ENCODE measurements at places on chromosomes 2 and 18.

DNA sequence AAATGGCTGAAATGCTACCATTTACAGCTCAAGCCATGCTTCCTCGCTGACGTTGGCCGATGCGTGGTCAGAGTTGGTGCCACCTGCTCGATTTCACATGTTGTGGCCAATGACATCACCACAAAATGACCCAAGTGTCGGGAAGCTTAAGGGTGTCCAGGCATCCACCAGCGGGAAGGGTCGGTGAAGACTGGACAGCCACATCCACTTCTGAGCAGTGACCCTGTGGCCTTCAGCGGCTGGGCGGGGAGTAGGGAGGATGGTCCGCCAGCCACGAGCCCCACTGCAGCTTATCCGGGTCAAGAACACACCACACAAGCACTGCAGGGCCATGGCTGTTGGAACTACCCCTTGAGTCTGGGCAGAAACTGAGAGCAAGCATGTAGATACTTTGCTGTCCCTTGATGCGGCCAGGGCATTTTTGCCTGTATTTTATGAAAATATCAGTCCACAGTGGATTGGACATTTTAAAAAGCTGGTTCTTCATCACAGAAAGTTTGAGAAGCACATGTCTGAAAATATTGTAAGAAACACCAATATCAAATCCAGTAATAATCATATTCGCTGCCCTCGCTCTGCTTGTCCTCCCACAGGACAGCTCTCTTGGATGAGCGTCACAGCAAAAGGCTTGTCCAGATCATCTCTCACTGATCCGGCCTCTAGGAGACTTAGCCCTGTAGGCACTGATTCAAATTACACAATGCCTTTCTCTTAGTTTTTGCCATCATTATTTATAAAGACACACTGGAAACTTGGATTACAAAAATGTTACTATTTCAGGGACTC, 174.0 kb downstream of the TWIST2 start:
- DNase-seq: peak; percentile 22

GRCh38 chr18:45664824-45665763, 49.8 kb downstream of the SLC14A2 start:
- peak; percentile 78 for DNase-seq

DNA sequence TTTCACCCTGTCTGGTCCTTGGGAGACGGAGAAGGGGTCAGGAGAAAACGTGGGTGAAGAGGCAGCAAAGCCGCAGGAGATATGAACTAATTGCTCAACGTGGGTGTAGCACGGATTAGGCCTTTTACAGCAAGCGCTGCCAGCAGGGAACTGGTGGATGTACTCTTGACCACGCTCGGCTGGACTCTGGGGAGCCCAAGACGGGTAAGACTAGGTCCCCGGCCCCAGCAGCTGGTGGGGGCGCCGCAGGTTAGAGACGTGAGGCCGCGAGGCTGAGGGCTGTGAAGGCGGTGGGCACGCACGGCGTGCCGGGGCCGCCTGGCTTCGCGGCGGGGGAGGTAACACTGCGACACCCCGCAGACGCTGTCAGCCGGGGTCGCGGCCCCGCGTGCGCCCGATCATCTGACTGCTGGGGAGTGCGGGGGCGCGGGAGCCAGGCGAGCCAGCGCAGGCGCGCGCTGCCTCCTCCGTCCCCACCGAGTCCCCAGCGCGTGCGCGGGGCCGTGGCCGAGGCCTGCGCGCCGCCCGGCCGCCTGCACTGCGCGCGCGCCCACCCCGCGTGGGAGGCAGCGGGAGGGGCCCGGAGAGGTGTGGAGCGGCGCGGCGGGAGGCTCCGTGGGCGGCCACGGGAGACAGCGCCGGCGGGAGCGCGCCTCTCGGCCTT, at the start of gene CLIP4:
TSS of gene CLIP4 (plus strand) at position 470 of the 664 bp plus-strand sequence. CDS start 5,974 bp downstream, outside the sequence.
- peak; percentile 75 for DNase-seq

GRCh38 chr2:28809927-28810326, 707 bp upstream of the SPDYA start:
- peak; percentile 45 for DNase-seq

DNA sequence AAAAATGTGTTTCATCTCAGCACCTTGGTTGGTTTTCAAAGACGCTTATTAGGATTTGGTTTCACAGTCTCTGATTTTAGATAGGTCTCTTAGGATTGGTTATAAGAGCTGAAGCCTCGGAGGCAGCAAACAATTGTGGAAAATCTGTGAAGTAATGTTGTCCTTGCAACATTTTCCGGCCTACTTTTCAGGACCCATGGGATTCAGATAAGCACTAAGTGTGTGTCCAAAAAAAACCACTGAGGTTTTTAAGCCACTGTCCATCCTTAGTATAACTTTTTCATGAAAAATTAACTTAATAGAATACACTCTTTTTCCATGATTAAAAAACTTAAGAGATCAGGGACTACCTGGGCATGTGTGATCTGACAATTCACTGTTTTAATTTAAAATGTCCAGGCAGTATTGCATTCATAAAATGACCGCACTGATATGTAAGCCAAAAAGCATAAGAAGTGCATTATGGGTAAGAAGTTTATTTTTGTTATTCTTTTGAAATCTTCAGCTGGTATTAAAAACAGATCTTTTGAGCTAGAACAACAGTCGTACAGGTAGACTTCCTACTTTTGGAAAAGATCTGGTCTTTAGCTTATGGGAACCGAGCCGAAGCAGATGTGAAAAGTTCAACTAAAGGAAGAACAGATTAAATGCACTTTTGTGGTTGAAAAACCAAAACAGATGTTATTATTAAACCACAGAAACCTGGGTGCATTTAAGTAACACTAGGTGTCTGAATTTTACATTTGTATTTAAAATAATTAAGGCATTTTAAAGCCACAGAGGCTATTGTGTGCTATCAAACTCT, 479.4 kb upstream of the ZEB2 start:
- no peak for DNase-seq

- DNase-seq: no peak
These were observed 60.2 kb upstream of the SPP2 start for GRCh38 chr2:233990261-233990798.

DNA sequence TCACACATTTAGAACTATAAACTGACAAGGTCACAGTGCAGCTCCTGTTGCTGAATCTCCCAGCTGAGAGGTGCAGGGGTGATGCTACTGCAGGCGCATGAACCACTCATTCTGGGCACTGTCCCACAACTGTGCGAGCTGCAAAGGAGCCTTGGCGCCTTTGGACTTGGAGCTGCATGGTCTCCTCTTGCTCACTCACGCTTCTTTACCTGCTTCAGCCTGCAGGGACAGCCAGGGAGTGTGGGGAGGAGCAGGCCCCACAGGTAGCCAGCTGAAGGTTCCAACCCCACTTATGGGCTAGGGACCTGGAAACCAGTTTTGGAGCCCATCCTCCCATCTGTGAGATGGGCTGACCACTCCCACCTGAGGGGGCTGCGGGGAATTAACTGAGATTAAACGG, 75.0 kb downstream of the UXS1 start:
- DNase-seq: no peak

DNA sequence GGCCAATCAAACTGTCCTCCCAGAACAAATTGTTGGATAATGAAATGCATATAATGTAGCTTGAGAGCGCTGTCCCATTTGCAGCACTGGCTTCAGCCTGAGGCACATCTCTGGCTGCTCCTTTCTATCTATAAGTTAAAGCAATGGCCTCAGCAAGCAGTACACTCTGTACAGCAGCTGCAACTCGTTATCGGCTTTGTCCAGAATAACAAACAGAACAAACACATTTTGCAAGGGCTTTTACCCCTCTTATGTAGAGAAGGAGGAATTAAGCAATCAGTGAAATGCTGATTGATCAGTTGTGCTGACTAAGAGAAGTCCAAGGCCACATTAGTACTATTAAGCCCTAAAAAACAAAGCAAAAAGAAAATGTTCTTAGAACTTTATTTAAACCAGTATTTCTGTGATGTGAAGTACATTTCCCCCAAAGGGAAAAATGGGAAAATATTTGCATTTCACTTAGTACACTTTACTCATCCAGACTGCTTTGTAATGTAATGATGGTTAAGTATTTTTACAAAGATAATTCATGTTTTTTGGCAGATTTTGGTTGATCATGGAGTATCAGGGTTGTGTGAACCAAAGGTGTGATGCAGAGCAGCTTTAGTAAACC, 15.0 kb upstream of the CPS1 start:
- DNase-seq: no peak

- DNase-seq: no peak
These were observed 59.1 kb downstream of the COA5 start for GRCh38 chr2:98548920-98549818.

DNA sequence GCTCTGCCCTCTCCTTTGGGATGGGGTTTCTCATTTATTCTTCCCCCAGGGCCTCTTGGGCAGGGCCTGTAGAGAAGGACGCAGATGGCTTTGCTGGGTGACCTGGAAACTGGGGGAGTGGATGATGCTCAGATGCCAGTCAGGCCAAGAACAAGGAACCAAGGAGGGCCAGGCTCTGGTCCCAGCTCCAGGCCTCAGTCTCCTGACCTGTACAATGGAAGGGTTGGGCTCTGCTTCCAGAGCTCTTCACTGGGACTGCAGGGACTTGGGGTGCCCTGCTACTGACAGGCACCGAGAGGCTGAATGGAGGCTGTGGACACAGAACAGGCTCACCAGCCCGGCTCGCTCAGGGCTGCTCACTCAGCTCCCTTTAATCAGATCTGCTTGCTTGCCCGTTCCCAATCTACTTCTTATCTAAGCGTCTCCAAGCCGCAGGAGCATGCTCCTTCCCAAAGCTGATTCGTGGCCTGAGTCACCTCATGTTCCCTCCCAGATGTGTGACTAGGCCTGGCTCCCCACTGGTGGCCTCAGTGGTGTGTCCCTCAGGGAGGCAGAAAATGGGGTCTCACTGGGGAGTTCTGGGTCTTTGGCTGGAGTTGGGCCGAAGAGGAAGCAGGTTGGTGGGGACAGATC, 82.6 kb upstream of the ODC1 start:
- DNase-seq: peak; percentile 20

- no peak for DNase-seq
These were observed 3.8 kb upstream of the HIBCH start for GRCh38 chr2:190323406-190323805.

- DNase-seq: no peak
These were observed 2.1 kb upstream of the MEMO1 start for GRCh38 chr2:32012872-32013271.

DNA sequence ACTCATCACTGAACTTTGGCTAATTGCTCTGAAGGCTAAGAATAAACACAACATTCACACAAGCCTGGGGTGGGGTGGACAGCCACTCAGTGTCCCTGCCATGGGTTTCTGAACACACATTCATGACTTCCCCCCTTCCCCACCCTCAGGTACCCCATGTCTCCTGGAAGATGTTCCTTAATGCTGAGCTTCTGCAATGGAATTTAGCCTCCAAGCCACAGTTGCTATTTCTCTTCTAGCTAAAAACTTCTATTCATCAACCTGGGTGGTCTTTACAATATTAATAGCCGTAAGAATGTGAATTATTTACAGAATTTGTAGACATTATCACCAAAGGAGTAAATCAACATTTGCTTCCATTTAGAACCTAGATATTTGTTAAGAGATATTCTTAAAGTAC, 175.1 kb downstream of the ACKR3 start:
- no peak for DNase-seq

DNA sequence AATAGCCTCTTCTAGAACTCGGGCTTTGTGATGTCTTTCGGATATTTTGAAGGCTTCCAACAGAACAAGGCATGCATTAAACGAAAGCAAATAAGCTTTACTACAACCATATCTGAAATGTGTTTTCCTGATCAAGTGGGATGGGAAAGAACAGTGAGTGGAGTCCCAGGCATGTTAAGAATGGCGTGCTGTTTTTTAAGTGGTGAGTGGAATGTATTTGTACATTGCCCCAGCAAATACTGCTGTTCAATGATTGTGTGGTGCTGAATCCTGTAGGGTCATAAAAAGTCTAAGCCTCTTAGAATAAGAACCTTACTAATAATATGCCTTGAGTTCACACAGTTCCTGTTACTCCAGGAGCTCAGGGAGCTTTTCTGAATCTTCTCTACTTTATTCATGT, 52.5 kb downstream of the POMC start:
- no peak for DNase-seq

GRCh38 chr2:12918835-12919445, 202.2 kb downstream of the TRIB2 start:
- no peak for DNase-seq

- DNase-seq: no peak
These were observed 46.8 kb upstream of the FZD5 start for GRCh38 chr2:207816546-207816945.

GRCh38 chr2:162092658-162093556, 18.9 kb upstream of the DPP4 start:
- no peak for DNase-seq

DNA sequence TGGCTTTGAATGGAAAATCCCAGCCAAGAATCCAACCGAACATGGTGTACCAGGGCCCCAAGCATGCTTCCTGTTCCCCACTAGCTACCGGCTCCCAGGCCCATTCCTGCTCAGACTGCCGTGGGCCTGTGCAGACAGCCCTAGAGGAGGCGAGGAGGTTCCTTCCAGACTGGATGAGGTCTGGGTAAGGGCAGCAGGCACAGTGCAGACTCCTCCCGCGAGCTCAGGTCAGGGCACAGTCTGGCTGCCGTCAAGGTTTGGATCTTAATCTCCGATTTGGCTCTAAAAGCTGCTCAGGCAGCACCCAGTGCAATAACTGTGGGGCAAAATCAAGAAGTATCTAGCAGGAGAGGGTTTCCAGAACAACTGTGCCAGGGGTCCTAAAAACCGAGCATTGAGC, 19.3 kb upstream of the TTR start:
- no peak for DNase-seq

DNA sequence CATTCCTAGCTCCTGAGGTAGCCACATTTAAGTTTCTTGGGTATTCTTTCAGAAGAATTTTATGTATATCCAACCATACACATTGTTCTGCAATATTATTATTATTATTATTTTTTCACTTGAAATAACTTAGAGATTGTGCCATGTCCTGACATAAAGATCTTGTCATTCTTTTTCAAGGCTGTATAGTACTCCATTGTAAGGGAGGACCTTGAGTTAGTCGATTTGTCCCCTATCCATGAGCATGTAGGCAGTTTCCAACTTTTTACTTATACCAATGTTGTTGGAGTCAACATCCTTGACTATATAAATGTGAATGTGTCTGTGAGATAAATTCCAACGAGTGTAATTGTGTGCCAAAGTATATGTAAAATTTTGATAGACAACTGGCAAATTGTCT, 891 bp upstream of the EGR4 start:
- DNase-seq: no peak

- DNase-seq: no peak
These were observed 41.3 kb downstream of the RRM2 start for GRCh38 chr2:10163498-10164486.

- peak; percentile 65 for DNase-seq
These were observed at the start of gene DSC2 for GRCh38 chr18:31102025-31102684. TSS of gene DSC2 (minus strand) at chr18:31102421. CDS start at chr18:31101971, 450 bp downstream.

Data from kidney (tissue), 22 donors.